Vagina (tissue), 2 donors: ENCODE measurements at places on chromosomes 5 and 9.

GRCh38 chr5:143501310-143502044, 98.0 kb upstream of the NR3C1 start:
- DNase-seq = no peak

DNA sequence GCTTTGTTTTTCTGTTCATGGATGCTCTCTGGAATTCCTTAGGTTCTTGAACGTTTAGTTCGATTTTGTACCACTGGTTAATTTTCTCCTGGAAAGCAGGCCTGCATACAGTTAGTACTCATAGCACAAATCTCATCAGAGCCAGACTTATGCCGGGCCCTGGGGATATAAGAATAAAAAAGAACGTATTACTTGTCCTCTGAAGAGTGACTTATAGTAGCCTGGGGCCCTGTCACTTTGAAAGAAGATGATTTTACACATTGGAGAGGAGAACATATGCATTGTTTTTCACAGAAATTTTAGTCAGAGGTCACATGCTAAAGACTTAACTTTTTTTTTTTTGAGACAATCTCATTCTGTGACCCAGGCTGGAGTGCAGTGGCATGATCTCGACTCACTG, 50.3 kb downstream of the ZNF462 start:
- no peak for DNase-seq

DNA sequence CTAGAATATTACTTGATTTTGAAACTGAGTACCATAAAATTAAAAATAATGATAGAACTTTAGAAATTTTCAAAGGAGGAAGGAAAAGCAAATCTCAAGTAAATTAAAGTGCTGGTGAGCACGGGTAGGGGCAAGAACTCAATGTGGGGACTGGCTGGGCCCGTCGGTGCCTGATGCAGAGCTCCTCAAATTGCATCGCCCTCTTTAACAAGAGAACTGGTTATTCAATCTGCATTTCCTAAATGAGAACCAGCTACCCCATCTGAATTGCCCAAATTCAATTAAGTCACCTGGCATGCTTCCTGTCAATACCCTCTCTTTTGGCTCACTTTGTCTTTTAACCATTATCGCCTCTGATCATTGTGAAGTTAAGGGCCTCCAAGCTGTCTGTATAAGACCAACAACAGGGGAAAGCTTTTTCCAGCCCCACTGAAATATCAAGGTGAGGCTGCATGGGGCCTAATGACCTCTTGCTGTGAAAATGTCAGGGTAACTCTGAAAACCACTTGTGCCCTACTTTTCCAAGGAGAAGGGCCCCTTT, 316.7 kb downstream of the SLIT3 start:
- no peak for DNase-seq

GRCh38 chr5:172700365-172701290, 59.6 kb downstream of the NEURL1B start:
- no peak for DNase-seq

- DNase-seq = no peak
These were observed 27.3 kb downstream of the AFAP1L1 start for GRCh38 chr5:149298842-149299404.
